ENCODE measurements at places on chromosomes 3 and 15.
A peak's percentile ranks its signal among the peaks of the same experiment; 100 is the strongest.

GRCh38 chr3:129393271-129393670, 35.2 kb downstream of the EFCAB12 start:
- no peak for DNase-seq

DNA sequence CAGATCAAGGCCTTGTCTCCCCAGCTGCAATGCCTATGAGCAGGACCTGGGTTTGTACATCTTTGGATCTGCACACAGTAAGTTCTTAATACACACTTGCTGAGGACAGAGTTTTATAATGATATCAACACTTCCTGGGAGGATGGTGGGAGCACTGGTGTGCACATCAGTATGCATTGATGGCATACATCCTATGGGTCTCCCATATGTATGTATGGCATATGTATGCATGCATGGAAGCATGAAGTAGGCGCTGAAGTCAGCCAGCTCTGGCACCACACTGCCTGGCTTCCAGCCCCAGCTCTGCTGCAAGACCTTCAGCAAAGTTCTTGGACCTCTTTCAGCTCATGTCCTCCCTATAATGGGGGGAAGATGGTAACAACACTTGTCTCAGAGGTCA, 68.2 kb downstream of the MYLK start:
- DNase-seq: no peak

DNA sequence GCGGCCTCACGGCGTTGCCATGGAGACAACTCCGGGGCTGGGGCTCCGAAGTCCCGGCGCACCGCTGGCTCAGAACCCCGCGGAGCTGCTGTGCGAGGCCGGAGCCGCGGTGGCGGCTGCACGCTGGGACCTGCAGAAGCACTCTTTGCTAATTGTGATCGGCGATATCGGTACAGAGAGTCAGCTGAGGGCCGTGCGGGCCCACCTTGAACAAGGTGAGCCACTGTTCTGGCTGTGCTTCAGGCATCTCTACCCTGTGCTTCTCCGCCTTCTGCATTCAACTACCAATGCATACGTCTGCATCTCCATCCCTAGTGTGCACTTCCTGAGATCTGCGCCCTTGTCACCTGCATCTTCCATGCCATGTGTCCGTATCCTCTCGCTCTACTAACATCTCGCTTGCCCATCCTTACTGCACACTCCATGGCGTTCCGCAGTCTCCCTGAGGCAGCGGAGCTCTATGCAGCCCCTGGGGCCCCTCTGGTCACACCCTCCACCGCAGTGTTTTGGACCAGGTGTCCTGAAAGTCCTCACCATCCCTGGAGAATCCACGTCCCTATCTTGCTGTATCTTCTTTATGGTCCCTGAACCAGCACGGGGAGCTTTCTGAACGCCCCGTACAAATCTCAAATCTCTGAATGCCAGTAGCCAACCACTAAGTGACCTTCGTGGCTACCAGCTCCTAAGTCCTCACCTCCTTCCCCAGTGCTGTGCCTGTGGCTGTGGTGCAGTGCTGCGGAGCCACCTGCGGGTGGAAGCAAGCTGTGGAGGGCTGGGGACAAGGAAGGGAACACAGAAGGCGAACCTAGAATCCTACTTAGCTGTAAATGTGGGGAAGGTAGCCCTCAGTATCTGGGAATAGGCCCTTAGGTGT, 6.2 kb upstream of the MAP1A start:
- DNase-seq: peak; percentile 53

DNA sequence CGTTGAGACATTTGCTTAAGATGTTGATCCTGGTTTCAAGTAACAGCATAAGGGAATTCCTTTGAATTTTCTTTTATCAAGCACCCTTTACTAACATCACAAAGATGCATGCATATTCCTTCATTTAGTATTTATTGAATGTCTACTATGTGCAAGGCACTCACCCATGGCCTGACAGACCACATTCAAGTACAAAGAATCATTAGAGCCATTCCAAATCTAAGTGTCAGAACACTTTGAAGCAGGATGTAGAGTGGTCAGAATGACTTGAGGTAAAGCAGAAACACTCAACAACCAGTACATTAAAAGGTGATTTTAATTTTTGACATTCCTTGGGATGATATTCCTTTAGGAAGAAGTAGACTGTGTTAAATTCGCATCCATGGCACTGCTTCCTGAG, 6.0 kb upstream of the WDR5B start:
- no peak for DNase-seq

GRCh38 chr3:124084022-124084881, 92.3 kb upstream of the ROPN1 start:
- DNase-seq: no peak

DNA sequence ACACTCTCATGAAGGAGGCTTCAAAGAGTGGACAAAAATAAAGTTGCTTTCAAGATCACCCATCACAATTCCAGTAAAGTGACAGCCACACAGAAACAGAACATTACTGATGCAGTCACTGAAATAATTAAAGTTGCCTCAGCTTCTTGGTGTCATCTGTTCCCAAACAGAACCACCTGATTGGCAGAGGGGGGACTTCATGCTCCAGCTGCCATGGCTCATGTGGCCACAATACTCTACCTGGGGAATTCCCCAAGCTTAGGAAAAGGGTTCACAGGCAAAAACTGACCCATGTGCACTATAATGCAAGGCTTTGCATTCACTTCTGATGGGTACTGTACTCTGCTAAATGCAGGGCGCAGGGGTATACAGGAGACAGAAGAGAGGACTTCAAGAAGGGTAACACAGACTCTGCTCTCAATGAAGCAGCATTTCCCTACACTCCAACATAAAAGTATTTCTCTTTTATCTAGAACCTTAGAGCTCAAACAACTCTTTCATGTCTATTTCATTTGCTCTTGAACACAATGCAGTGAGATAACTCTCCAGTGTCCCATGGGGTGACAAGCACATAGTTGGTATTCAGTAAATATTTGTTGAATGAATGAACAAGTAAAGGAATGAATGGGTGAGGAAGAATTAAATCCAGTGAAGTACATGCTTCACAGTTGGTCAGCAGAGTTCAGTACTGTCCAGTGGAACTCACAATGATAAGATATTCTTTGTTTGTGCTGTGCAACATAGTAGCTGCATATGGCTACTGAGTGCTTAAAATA, 8.6 kb upstream of the CTNNB1 start:
- no peak for DNase-seq

DNA sequence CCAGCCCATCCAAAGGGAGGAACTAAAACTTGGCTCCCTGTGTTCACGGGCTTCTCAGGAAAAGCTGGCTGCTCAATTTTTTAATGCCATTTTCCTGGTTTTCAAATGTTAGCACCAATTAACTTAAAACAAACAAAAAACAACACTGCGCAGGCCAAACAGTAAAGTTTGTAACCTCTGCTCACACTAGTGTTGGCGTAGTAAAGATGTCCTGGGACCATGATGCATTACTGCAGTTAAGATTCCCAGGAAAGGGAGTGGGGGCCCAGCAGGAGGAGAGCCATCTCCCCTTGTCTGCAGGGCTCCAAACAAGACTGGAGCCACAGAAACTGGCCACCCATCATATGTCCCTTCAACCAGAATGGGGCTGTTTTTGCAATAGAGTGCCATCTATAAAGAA, 74.0 kb downstream of the KY start:
- no peak for DNase-seq

DNA sequence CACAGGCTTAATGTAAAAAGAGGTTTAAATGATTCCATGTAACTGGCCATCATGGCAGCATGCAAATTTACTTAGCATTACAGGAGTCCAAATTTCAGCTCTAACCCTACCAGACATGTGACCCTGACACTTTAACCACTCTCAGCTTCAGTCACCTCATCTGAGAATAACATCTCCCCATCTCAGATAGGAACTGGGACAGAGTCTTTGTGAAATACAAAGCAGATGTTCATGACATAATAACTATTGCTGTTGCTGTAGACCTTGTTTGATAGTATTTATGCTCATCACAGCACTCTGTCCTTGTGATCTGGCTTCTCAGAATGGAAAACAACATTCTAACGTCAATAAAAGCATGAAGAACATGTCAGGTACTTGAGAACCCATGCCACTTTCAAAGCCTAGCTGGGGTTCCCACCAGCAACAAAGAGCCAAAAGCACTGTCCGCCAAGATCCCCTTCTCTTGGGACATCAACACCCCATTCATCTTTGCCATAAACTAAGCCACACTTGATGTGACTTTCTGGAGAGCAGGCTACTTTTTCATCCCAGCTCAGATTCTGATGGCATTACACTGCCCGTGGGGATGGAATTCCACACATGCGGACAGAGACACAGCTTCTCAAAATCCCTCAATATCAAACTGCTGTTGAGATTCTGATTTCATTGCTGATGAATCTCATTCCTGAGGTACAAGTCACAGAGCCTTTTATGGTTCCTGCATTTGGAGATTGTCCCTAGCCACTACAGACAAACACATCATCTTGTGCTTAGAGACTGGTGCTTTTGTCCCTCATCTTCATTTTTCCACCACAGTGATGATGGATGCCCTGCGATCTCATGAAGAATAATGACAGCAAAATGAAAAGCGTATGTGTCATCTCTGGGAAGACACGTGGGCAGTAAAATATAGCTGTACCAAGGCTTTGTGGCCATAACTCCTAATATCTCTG, 202.7 kb downstream of the TNIK start:
- no peak for DNase-seq

DNA sequence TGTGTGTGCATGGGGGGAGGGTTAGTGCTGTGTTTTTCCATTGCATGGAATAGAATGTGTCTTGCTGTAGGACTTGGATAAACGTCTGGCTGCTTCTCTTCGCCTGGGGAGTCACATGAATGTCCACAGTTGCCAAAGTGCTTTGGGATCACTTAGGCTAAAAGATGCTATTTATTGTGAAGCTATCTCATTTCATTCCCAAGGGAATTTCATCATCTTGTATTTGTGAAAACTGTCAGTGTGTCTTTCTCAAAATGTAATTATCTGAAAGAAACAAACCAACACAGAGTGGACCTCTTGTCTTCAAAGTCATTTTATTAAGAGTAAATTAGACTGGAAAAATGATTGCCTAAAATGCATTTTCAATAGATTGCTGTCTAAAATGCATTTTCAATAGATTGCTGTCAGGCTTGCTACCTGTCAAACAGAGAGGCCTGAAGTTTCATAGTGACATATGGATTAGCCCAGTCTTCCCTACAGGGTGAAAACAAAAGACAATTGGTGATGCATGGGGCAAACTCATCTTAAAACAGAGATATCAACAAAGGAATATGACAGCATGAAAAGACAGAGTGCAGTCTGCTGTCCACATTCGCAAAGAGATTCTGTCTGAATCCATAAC, 117.1 kb upstream of the GOLIM4 start:
- peak; percentile 17 for DNase-seq

DNA sequence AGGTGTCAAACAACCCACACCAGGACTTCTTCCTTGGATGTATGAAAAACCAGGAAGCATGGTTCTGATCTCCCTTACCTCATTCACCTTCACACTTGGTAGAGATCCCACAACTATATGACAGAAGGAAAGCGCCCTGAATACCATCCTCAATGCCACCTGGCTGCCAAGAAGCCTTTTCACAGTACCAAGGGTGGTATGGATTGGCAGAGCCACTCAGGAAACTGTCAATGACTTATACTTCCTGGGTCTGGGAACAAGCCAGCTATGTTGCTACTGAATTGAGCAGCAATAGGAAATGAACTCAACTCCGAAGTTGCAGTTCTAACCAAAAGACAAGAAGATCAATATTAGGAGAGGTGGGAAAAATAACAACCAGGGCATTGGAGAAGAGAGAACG, 72.5 kb upstream of the PSMD6 start:
- DNase-seq: no peak

DNA sequence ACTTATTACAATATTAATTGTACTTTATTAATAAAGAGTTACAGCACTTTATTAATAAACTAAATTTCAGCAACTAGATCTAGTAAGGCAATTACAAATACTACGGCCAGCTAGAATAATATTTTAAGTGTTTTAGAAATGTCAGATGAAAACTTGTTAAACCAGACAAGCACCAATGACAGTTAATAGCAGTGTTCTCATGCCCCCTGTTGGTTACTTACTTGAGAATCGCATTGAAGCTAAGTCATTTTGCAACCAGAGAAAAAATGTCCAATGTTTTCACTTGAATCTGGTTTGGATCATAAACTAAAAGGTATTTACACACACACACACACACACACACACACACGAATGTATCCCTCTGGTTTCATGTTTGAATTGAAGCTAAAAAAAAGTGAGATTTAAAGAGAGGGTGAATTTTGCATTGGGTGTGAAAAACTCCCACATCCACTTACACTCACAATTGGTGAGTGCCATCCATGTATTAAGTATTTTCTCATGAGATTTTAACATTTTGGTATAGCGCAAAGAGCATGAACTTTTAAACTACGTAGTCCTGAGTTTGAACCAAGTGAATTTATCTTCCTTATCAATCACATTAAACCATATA, 347.7 kb downstream of the ZBBX start:
- peak; percentile 30 for DNase-seq

- no peak for DNase-seq
These were observed 12.8 kb downstream of the RTP1 start for GRCh38 chr3:187210091-187210490.

DNA sequence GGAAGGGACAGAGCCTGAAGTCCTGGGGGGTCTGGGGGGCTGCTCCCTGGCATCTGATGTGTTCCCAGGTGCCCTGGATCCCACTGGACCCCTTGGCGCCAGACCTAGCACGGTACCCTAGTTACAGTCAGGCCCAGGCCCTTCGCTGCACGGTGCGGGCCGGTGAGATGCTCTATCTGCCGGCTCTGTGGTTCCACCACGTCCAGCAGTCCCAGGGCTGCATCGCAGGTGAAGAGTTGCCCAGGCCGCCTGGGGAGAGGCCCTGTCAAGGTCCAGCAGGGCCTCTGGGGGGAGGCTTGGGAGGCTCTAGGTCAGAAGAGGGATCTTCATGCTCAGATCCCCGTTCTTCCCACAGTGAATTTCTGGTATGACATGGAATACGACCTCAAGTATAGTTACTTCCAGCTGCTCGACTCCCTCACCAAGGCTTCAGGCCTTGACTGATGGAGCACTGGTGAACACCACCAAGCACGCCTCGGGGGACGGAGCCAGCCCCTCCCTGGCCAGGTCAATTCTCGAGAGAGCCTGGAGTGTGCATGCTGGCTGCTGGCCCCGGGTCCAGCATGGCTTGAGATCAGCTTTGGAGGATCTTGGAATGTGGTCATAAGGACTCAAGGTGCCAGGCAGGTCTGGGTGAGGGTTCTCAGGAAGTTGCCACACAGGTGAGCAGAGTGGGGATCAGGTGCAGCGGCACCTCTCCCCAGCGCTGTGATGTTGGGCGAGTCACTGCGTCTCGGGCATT, 1.8 kb upstream of the PLA2G4B start:
- no peak for DNase-seq

Data from globus pallidus (tissue), 1 donor.